ENCODE measurements at places on chromosomes 1 and 21.
A peak's percentile ranks its signal among the peaks of the same experiment; 100 is the strongest.

DNA sequence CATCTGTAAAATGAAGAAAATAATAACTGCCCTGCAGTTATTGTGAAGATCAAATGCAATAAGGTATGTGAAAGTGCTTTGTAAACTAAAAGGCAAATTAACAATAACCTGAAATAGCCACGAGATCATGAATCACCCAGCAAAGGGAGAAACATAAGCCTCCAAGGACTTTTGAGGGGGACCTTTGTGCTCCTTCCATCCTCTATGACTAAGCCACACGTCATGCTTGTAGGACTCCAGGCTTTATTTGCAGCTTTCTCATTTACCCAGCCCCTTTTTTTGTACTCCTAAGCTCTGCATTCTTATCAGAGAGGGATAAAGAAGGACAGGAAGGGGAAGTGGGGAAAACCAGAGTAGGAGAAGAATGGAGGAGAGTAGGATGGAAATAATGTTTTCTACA is 115.1 kb downstream of the PROX1 start:
- no peak for DNase-seq

GRCh38 chr1:83516369-83516768 is 482.6 kb downstream of the TTLL7 start:
- DNase-seq, result no peak

- peak; percentile 60 for DNase-seq
Observed at GRCh38 chr1:228004331-228004855, 2.4 kb upstream of the WNT3A start.

DNA sequence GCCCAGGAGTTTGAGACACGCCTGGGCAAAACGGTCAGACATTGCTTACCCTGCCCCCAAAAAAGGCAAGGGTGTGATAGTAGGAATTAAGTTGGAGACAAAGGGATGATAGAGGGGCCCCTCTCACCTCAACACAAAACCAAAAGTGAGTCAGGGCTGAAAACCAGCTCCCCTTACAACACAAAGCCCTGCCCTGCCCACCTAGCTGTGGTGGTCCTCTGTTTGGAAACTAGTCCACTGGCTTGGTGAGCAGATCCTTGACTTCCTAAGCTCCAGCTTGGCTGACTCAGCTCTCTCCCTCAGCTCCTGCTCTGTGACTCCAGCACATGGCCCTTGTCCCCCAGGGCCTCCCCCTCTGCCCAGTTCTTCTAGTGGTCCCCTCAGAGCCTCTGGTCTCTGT is 603.8 kb downstream of the PTPRC start:
- no peak for DNase-seq

DNA sequence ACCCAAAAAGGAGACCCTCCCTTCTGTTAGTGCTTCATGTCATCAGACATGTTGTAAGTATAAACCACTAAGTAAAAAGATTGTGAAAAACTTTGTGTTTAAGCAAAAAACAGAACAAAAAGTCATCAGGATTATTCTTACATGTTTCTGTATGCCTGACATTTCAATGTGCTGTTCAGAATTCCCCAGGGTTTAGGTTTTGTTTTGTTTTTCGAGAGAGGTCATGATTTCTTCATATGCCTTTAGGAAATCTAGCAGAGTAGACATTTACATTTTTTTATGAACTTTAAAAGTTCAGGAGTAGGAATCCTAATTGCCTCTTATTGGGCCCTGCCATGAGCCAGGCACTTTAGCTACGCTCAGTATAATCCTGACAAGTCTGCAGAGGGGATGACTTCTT is 85.3 kb downstream of the VPS13D start:
- no peak for DNase-seq

- no peak for DNase-seq
Observed at GRCh38 chr1:223215026-223215425, 72.0 kb upstream of the TLR5 start.

- DNase-seq, result no peak
Observed at GRCh38 chr1:35851132-35851869, 31.7 kb upstream of the AGO1 start.

DNA sequence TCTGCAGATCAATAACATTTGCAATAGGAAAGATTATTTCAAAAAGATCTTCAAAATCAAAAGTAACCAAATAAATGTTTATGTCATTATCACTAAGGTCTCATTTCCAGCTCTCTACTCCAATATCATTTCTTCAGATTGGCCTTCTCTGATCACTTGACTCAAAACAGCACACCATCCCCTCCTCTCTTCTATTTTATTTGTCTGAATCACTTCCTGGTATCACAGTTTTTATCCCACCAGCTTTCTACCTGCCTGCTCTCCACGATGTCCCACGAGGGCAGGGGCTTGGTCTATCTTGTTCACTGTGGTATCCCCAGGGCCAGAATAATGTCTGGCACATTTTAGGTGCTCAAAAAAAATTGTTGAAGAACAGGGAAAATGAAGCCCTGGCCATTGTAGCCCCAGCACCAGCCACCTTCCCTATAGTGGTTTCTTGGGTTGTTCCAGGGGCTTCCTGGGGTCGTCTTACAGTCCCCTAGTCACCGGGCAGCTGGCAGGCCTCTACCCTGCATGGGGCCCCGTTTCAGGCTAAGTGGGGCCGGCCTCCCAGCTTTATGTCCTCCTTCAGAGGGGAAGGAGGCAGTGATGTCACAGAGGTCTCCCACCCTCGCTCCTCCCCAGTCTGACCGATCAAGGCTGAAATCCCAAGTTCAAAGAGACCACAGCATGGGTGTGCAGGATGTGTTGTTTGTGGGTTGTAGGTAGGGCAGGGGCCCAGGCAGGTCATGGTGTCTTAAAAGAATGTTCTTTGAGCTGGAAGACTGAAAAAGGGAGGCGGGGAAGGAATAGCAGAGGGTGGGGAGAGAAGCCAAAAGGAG is 3.5 kb upstream of the PADI1 start:
- DNase-seq, result no peak

GRCh38 chr1:92721886-92722285 is 63.0 kb downstream of the EVI5 start:
- no peak for DNase-seq

- DNase-seq, result peak; percentile 51
Observed at GRCh38 chr1:119549719-119550132, 42.7 kb downstream of the HSD3B1 start.

- no peak for DNase-seq
Observed at GRCh38 chr1:119285482-119285881, 83.1 kb upstream of the HAO2 start.

GRCh38 chr1:99133756-99134500 is 129.3 kb upstream of the PLPPR5 start:
- DNase-seq, result no peak

DNA sequence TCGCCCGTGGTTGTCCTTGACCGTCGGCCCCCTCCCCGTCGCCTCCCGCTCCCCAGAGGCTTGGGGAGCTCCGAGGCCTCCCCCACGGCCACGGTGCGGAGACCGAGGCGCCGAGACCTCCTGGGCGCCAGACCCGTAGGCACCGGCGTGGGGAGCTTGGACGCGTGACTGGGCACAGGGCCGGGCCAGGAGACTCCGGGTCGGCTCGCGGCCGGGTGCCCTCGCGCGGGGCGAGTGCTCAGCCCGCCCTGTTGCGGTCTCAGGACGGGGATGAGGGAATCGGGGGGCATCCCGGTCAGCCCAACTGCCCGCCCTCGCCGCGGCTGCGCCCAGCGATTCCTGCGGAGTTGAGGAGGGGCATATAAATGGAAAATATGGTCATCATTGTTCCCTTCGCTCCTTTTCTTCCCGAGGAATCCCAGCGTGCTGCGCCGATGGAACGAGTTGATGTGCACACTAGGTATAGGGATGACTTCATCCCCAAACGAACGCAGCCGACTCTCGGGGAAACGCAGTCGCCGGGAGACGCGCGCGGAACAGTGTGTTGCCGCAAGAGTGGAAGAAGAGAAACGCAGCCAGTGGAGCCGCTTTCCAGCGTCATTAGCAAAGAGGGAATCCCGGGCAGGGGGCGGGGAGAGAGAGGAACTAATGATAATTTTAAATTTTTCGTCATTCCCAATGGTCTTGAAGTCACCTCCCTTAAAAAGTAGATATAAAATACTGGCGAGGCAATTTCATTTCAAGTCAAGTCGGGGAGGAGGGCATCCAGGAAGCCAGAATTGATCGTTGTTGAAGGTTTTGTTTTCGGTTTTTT is 747 bp upstream of the ENAH start:
- DNase-seq, result no peak

DNA sequence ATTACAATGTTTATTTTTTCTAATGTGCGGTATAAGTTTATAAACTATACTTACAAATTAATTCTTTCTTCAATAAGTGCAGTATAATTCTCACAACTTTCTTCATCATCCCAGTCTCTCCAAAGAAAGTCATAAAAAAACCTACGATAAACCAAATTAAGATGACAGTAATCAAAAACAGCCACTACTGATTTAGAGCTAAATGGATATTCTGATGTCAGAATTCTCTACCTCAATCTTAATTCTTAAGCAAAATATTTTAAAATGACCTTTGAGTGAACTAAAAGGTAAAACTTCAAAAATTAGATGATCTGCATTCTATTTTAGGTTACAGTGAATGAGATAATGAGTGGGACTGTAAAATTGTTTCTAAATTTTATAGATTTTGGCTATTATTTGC is 13.6 kb downstream of the SHCBP1L start:
- no peak for DNase-seq

Data from erythroblast (primary cell).